ENCODE measurements at places on chromosomes 2 and 18.

- H3K36me3 ChIP-seq, result no peaks in the 10 kb centered on the region
- H3K27ac ChIP-seq, result no peak overlapping the region
- H3K4me3 ChIP-seq, result no peak overlapping the region
Observed at GRCh38 chr2:200345975-200346374, 39.5 kb downstream of the SPATS2L start.

DNA sequence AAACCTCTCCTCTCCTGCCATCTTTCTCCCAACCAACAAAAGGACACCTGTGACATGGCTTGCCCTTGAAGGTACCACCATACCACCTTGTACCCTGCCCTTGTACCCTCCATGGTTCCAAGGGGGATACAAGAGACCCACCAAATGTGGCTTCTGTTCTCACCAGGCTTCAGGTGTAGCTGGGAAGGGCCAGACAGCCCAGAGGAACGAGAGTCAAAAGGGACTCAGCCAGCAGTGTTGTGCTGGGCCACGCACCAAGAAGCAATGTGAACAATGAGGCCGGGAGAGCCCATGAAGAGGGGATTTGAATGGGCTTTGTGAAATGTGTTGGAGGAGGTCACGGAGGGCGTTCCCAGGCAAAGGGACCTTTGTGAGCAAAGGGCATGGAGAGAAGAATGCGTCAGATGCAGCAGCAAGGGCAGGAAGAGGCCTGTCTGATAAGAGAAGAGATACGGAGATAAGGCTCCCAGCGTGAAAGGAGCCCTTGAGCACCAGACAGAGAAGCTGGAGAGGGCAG lies 48.6 kb downstream of the PLB1 start:
- H3K36me3 ChIP-seq, result no peaks in the 10 kb centered on the region
- H3K4me1 ChIP-seq, result no peaks in the 10 kb centered on the region
- no peaks in the 10 kb centered on the region for H3K27me3 ChIP-seq
- no peak for ATAC-seq
- no peak overlapping the region for H3K27ac ChIP-seq
- H3K4me3 ChIP-seq, result no peak overlapping the region

- no peak overlapping the region for H3K4me3 ChIP-seq
- no peaks in the 10 kb centered on the region for H3K36me3 ChIP-seq
- no peaks in the 10 kb centered on the region for H3K27me3 ChIP-seq
- no peak overlapping the region for H3K27ac ChIP-seq
Observed at GRCh38 chr2:5231287-5231686, 460.9 kb upstream of the SOX11 start.

DNA sequence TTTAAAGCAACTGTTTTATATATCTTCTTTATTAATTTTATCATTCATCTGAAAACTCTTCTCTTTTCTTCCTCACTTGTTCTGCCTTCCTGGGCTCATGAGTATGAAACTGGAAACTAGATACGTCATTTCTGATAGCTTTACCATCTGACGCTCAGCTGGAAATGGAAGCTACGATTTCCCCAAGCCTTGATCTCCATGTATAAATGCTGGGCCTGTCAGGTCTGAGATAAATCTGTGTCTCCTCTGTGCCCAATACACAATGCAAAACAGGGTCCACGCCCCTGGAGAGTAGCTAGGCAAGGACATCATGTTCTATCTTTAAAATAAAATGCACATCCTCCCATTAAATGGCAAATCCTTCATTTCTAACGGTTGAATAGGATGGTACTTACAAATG lies 238.4 kb downstream of the AFF3 start:
- H3K4me3 ChIP-seq, result no peak overlapping the region
- H3K27me3 ChIP-seq, result no peaks in the 10 kb centered on the region
- no peak overlapping the region for H3K27ac ChIP-seq
- no peak for ATAC-seq

GRCh38 chr2:238141541-238142318 lies 3.3 kb downstream of the KLHL30 start:
- H3K36me3 ChIP-seq, result no peaks in the 10 kb centered on the region
- no peak overlapping the region for H3K4me3 ChIP-seq
- H3K27me3 ChIP-seq, result no peaks in the 10 kb centered on the region
- no peak for ATAC-seq
- H3K4me1 ChIP-seq, result peaks cover 17% of the 10 kb centered on the region
- H3K27ac ChIP-seq, result no peak overlapping the region

- H3K27me3 ChIP-seq, result no peaks in the 10 kb centered on the region
- peaks cover 76% of the 10 kb centered on the region for H3K36me3 ChIP-seq
- no peak for ATAC-seq
- H3K27ac ChIP-seq, result no peak overlapping the region
- no peak overlapping the region for H3K4me3 ChIP-seq
Observed at GRCh38 chr2:231335591-231335990, 59.9 kb upstream of the B3GNT7 start.

DNA sequence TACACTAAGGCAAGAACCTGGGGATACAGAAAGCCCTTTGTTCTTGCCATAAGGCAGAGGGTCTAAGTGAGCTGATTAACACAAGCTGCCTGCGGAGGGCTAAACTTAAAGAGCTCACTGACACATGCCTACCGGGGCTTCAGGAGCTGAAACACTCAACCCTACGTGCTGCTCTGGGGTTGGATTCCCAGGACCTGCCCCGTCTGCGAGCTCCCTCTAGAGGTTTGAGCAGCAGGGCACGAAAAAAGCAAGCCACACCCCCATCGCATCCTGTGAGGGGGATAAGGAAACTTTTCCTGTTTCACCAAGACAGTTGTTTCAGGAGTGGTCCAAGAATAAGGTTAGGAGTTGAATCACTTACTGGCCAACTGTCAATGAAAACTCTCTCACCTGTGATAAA lies 562.1 kb downstream of the TMX3 start:
- H3K27me3 ChIP-seq, result no peaks in the 10 kb centered on the region
- H3K36me3 ChIP-seq, result no peaks in the 10 kb centered on the region
- H3K4me3 ChIP-seq, result no peak overlapping the region
- ATAC-seq, result no peak
- no peaks in the 10 kb centered on the region for H3K4me1 ChIP-seq

All from gastroesophageal sphincter (tissue), 4 donors.